Thoracic aorta (tissue), 2 donors: ENCODE measurements at places on chromosomes 1 and 21.

GRCh38 chr1:32250893-32251716 lies at the start of gene LCK:
LCK (plus strand) TSS chr1:32251265; CDS start chr1:32274330, 23,065 bp downstream.
- DNase-seq, result no peak

- DNase-seq, result no peak
Measured at GRCh38 chr1:111921948-111922347, 67.5 kb downstream of the KCND3 start.

DNA sequence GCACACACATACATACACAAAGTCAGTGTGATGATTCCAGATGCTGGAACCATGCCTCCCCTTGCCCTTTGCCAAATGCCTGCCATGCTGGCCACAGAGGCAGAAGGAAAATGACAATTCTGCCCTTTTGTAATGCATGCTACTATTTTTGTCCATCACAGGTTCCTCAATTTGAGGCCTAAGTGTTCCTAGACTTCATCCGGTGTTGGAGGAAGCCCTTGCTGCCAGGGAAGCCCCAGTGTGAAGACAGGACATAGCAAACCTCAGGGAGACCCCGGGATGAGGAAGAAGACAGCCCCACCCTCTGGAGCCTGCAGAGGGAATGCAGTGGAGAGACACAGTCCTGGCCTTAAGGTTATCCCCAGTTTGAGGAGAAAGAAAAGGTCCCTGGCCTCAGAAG lies 14.4 kb downstream of the PRR9 start:
- DNase-seq, result no peak

GRCh38 chr1:197303463-197303862 lies 35.4 kb downstream of the CRB1 start:
- no peak for DNase-seq

GRCh38 chr1:177355575-177355974 lies 184.8 kb downstream of the BRINP2 start:
- DNase-seq, result no peak

DNA sequence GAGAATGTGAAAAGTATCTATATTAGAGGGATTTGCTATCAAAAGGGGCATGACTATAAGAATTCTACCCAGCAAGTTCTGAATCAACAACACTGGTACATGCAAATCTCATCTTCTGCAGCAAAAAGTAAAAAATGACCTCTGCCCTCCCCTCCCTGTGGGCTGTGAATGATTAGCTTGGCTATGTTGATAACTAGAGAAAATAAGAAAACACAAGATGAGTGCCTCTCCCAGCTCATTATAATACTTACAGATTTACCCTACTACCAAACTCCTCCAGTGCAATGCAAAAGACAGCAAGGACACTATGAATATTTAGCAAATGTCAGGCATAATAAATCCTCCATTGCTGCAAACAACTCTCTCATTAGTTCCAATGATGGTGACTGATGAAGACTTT lies 102.4 kb downstream of the SLC45A1 start:
- no peak for DNase-seq

GRCh38 chr1:6025269-6026094 lies 20.2 kb upstream of the KCNAB2 start:
- no peak for DNase-seq

DNA sequence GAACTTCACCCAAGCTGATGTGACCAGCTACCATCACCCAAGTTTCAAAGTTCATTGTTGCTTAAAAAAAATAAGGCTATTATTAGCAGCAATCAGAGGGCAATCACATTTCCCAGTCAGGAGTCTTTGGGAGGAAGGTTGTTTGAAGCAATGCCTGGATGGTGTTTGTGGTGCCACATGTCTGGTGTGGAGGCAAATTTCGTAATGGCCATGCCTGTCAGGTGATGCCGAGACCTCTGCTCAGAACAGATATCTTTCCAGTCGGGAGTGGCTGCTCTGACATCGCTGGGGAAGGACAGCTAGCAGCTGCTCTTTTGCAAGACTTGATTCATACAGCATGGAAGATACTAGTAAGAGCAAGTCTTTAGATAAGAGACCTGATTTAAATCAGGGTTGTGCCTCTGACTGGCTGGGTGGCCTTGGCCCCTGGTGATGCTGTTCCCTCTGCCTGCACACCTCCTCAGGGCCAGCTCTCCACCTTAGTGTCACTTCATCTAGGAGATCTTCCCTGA lies 187.8 kb upstream of the JUN start:
- DNase-seq, result no peak

DNA sequence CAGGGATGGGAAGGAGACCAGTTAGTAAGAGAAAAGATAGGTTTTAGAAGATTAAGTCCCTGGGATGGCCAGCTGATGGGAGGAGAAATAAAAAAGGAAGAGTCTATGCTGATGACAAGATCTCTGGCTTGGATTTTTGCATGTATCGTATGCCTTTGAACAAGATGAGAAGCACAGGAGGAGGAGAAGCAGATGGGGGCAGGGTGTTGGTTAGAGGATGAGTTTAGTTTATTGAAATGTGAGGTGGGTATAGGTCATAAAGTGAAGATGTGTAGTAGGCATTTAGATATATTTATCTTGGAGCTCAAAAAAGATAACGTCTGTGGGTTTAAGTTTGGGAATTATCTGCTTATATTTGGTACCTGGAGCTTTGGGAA lies 1.4 kb downstream of the TIPRL start:
- DNase-seq, result no peak

- DNase-seq, result no peak
Measured at GRCh38 chr1:8462371-8462892, 144.5 kb downstream of the SLC45A1 start.

DNA sequence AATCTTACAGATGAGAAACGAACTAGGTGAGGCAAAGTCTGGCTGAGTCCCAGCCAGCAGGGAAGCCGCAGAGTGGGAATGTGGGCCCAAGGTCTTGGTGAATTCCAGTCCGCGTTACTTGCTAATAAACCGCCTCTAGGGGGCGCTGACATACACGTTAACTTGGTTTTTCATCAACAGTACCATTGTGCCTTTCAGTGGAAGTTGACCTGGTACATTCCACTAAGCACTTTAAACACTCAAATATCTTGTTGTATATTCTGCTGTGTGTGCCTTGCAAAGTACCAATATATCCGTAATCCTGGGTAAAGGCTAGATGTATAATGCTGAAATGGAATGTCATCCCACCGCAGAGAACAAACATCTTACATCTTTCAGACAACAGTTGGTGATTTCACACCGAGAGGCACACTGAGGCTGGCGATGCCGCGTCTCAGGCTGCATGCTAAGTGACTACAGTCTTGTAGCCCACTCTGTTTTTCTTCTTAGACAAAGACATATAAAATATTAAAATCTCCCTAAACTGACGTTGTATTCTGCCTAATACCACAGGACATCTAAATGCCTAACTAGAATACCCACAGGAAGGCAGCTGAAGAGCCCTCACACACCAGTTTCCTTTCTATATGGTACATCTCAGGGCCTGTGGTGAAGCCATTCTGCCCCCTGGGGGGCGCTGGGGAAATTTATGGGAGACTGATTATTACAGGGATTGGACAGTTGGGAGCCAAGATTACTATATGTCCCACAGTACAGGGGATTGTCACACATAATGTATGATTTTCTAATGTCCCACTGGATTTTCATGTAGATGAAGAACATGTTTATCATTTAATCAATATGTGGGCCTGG lies 49.2 kb upstream of the C1orf198 start:
- peak; percentile 40 for DNase-seq

DNA sequence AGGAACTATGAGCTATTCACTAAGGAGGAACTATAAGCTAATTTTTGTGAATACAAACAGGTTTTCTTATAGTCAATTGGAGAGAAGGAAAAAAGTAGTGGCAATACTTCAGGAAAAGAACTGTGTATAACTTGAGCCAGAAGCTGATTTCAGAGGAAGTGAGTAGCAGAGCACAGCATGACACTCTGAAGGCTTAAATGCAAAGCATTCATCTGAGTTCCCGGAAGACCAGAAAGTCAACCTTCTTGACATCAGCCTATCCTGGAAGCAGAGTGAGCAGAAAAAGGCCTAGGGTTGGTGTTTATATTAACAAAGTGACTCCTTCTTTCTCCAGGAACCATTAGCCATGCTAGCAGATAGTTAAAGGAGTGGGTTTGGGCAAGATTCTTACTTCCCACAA lies 545.2 kb downstream of the MRPL39 start:
- DNase-seq, result no peak

DNA sequence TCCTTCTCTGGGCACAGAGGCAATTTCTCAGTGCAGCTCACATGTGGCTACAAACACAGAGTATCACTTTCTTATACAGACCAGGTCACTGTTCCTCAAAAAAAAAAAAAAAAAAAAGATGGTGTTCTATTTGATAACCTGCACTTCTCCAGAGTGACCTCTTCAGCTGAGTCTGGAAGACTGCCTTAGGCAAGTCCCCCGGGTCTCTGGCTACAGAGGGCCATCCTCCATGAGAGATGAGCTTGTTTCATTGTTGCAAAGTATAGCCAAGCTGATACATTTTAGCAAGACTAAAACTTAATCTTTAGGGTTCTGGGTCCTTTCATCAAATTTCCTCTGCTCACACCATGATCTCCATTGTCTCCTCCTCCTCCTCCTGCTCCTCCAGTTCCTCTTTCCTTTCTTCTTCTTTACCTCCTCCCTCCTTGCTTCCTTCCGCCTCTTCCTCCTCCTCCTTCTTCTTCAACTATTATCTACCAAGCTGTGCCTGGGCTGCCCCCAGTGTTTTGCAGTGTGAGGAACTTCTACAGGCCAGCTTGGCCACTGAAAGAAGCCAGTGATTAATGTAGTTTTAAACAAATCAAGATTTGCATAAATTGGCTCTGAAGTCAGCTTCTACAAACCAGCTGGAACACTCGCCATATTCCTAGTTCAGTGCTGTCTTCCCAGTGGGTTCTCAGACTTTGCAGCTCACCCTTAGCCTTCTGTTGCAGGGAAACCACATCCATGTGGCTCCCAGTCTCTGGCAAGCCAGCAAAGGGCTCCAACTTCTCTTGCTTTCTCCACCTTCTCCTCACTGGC lies 139.4 kb downstream of the RUNX1 start:
- DNase-seq, result no peak

DNA sequence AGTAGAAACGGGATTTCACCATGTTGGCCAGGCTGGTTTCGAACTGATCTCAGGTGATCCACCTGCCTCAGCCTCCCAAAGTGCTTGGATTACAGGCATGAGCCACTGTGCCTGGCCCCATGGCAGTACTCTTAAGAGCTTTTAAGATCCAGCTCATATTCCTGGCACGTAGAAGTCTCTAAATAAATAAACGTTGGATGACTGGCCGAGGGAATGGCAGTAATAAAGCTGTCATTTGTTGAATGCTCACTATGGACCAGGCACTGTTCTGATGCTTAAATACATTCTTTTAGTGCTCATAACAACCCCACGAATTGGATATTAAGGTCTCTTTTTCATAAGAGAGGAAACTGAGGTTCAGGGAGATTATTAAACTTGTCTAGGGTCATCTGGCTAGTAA lies 20.9 kb downstream of the UBIAD1 start:
- no peak for DNase-seq

- DNase-seq, result no peak
Measured at GRCh38 chr1:169874229-169874628, 19.5 kb downstream of the SCYL3 start.

- no peak for DNase-seq
Measured at GRCh38 chr1:229648406-229648805, 22.4 kb downstream of the URB2 start.

DNA sequence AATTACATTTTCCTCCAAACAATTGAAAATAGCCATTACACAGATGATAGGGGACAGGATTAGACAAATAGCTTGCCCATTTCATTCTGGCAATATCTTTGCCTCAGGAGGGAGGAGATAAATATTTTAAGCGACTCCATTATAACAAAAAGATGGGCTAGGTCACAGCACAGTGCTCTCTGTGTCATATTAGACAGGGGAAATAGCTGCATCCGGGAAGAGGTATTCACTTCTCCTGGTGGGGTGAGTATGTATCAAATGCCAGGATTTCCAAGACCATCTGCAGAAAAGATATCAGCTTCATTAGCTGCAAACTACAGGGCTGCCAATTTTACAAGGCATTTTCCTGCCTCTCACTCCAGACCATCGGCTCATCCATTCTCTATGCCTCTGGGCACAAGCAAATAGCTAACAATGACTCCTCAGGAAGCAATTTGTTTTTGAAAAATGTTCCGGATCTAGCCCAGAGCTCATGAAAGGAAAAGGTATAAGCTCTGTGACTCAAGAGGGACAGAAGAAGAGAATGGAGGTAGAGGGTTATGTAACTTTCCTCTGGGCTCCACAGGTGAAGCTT lies 41.9 kb upstream of the ANGPTL7 start:
- no peak for DNase-seq

- DNase-seq, result no peak
Measured at GRCh38 chr1:17207540-17207939, 2.6 kb downstream of the PADI1 start.

- no peak for DNase-seq
Measured at GRCh38 chr1:8396083-8396785, 78.3 kb downstream of the SLC45A1 start.

- no peak for DNase-seq
Measured at GRCh38 chr1:223363856-223364684, at the start of gene SUSD4. SUSD4 (minus strand) TSS chr1:223364176; CDS start chr1:223363425, 751 bp downstream.

DNA sequence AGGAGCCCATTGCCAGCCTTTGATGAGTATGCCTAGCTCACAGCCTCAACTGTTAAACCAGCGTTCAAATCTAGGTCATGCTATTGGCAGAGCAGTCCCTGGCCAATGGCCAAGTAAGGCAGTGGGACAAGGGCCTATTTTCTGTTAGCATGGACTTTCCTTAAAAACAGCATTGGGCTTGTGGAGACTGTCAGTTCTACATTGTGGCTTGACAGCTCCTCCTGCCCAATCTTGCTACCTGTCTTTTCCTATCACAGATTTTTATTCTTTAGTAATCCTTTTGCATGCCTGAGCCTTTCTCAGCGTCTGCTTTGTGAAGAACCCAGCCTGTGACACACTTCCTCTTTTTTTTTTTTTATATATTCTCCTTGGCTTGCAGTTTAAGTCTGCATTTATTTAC lies 56.4 kb downstream of the DIP2A start:
- no peak for DNase-seq

DNA sequence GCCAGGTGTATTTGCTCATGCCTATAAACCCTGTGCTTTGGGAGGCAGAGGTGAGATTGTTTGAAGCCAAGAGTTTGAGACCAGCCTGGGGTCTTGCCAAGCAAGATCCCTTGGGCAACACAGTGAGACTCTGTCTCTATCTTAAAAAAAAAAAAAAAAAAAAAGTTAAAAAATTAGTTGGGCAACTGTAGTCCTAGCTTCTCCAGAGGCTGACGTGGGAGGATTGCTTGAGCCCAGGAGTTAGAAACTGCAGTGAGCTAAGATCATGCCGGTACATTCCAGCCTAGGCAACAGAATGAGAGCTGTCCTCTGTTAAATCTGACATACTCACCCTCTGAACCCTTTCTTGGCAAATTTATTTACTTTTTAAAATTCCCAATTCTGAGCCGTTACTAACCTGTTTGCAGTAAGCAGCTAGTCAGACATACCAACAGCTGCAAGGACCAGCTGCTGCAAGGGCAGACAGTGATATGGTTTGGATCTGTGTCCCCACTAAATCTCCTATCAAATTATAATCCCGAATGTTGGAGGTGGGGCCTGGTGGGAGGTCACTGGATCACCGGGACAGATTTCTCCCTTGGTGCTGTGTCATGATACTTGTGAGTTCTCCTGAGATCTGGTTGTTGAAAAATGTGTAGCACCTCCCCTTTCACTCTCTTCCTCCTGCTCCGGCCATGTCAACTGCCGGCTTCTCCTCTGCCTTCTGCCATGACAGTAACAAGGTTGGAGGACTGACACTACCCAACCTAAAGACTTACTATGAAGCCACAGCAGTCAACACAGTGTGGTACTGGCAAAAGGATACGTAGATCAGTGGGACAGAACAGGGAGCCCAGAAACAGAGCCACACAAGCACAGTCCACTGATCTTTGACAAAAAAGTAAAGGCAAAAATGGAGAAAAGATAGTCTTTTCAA lies 10.6 kb downstream of the PARP1 start:
- no peak for DNase-seq

- DNase-seq, result no peak
Measured at GRCh38 chr1:101960142-101960541, 36.6 kb downstream of the OLFM3 start.
